ENCODE measurements at places on chromosomes 13 and 19.

GRCh38 chr19:42297039-42297438 lies 4.9 kb upstream of the PRR19 start:
- DNase-seq = no peak

DNA sequence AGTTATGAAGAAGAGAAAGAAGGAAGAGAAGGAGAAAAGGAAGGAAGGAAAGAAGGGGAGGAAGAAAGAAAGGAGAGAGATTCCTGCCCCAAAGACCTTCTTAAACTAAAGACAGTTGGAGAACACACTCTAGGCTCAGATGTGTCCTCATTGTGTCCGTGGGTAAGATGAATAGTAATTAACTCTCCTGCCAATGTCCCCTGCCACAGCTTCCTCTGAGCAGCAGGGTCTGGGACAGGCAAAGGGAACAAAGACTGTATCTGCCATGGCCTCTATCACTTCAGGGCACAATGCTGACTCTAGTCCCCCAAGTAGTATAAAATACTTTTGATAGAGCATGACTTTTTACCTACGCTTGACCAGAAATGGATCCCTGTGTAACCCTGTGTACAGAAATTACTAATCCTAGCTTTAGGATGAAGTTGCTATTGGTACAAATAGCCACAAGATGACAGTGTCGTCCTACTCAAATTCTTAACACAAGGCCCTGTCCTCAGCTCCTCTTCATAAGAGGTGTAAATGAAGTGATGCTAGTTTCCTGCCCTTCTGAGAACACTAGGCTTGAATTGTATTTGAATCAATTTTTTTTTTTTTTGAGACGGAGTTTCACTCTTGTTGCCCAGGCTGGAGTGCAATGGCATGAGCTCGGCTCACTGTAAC lies 186.2 kb upstream of the GPR12 start:
- DNase-seq = no peak

DNA sequence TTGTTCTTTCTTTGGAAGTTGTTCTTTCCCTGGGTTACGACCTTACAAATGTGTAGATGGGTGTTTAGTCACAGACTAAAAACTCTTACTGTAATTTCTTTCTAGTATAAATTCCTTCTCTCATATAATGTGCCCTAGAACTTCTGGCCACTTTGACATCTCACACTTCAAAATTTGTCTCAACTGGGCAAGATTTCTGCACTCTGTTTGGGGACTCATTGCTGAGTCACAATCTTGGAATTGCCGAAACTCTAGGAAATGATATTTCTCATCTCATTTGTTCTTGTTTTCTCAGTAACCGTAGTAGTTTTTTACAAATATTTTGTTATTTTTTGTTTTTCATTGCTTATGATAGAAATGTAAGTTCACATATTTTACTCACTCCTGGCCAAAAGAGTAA lies 2523.2 kb upstream of the PCDH20 start:
- DNase-seq = no peak

DNA sequence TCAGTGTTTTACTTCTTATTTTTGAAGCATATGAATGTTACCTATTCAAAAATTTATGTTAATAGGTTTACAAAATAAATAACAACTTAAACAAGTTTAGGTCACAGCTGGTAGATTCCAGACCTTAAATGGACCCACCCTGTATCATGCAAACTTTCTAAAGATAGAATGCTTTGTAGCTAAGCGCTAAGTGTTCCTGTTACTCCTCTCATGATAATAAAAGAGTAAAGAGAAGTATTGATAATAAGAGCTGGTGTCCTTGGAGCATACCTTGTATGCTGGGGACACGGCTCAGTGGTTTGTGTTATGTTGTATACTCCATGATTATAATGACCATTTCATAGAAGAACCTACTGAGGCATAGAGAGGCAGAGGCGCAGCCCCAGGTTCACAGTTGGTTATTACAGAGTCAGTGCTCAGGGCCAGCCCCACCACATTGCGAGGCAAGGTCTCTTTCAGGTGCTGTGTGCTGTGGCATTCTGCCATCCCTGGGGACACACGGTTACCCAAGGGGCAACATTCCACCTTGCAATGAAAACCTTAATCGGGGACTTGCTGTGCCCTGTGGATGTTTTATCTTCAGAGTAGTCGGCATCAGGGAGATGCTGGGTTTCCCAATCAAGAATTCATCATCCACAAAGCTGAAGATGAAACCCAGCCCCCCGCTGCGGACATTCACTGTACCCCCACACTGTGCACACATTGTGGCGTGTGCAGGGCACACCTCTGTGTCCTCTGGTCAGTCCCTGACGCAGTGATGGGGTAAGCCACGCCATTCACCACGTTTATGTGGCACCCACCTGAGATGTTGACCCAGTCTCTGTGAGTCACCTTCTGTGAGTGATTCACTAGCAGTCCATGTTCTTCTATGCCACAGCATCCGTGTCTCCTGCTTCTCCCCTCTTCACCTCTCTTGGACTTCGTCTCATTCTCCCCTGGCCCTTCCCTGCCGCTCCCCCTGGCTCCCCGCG lies 186.7 kb downstream of the COL4A1 start:
- DNase-seq = no peak

Measured in activated CD4-positive, alpha-beta T cell treated with anti-CD3 and anti-CD28 coated beads, Interleukin-2, amount 50 U/mL, for 1 hour (primary cell).